Astrocyte (in vitro differentiated cells and primary cell): ENCODE measurements at places on chromosomes 7 and 10. TPM values are rescaled to one million over a fixed set of nuclear protein-coding genes. Genes with fewer than 3 reads are reported as not detected.

FAM25A gene
- total RNA-seq: not detected in 2 replicates

CD36 gene
- total RNA-seq: 1.7 and 2.6 TPM in 2 replicates

DNA sequence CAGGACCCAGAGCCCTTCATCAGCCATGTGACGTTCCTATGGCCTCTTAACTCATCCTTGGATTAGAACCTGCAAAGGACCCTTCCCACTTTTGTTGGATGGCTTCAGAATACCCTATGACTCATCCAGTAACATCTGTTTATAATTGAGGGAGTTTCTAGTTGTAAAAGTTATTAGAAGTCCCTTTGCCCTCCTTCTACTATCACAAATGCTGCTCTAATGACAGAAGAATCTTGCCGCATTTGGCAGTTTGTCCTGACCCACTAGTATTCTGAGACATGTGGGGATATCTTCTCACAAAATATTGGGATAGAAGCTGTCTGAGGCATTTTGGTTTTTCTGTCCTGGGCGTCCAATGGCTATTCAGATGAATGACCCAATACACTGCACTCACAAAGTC is 251.8 kb upstream of the TMEM72 start:
- no peak for DNase-seq

DNA sequence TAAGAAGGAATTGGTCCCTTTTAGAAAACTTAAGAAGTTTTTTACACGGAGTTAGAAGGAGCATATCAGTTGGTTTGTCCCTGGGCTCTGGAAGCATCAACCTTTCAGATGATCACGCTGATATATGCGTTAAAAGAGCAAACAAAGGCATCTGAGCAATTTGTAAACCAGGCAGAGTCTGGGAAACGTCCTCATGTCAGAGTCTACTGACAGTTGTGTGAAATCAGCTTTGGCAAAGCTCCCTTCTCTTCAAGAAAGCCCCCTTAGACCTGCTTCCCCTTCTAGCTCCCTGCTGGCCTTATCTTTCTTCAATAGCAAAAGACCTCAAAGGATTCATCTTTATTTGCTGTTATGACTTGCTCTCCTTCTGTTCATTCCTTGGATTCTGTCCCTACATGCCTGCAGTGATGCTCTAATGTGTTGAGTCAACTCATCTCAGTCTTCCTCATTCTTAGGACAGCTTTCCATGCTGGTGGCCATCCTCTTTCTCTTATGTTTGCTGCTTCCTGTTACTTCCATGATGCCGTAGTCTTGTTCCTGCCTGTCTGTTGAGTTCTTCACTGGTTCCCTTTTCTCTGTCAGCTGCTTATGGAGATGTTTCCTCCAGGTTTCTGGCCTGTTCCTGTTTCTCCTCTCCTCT is 106.5 kb upstream of the BMPER start:
- no peak for DNase-seq

- no peak for DNase-seq
These were observed 136.7 kb downstream of the VIPR2 start for GRCh38 chr7:159007996-159008389.

GRCh38 chr7:20744954-20745446 is 41.7 kb downstream of the SP8 start:
- peak; percentile 34 for DNase-seq
